H9 (cell line): ENCODE measurements at places on chromosomes 5 and 9. TPM values are rescaled to one million over a fixed set of nuclear protein-coding genes. Genes with fewer than 3 reads are reported as not detected.

The CHSY3 gene
- 0.37 and 0.42 TPM in 2 replicates for total RNA-seq

The BNIP1 gene
- total RNA-seq = 8.0 and 8.8 TPM in 2 replicates

The ORM2 gene
- total RNA-seq = 1.2 and 1.4 TPM in 2 replicates

The C5orf52 gene
- not detected in 2 replicates for total RNA-seq

The ZNF618 gene
- 13.6 and 16.3 TPM in 2 replicates for total RNA-seq

The NUTM2F gene
- total RNA-seq = 0.15 TPM in 1 of 2 replicates, not detected in the other

The SOX30 gene
- total RNA-seq = 0.13 TPM in 1 of 2 replicates, not detected in the other

The CER1 gene
- 22.3 and 24.3 TPM in 2 replicates for total RNA-seq

The AMBP gene
- 0.20 and 0.81 TPM in 2 replicates for total RNA-seq

The CCNO gene
- total RNA-seq = 0.24 and 0.42 TPM in 2 replicates

The ANKH gene
- total RNA-seq = 9.6 and 10.2 TPM in 2 replicates

The NXNL2 gene
- 0.33 and 0.57 TPM in 2 replicates for total RNA-seq

The MCTP1 gene
- 2.5 and 3.0 TPM in 2 replicates for total RNA-seq

The ADAMTS12 gene
- 5.2 and 6.2 TPM in 2 replicates for total RNA-seq

The SLC36A3 gene
- total RNA-seq = not detected in 2 replicates

The SMC5 gene
- 27.6 and 29.6 TPM in 2 replicates for total RNA-seq

The OTP gene
- not detected in 2 replicates for total RNA-seq

The PTAR1 gene
- 112 and 117 TPM in 2 replicates for total RNA-seq

The PIP5KL1 gene
- 9.0 and 11.6 TPM in 2 replicates for total RNA-seq

The RFESD gene
- total RNA-seq = 1.7 and 2.6 TPM in 2 replicates

The FGD3 gene
- 1.7 and 1.8 TPM in 2 replicates for total RNA-seq

The AFAP1L1 gene
- total RNA-seq = 1.8 and 2.0 TPM in 2 replicates

The MED22 gene
- total RNA-seq = 60.1 and 63.7 TPM in 2 replicates

The FOXD4L4 gene
- total RNA-seq = 0.26 TPM in 1 of 2 replicates, not detected in the other

The PCDH12 gene
- total RNA-seq = not detected in 2 replicates

The PCDHB14 gene
- total RNA-seq = 1.5 and 2.4 TPM in 2 replicates

The PCDHGB6 gene
- total RNA-seq = 5.5 and 6.0 TPM in 2 replicates

The PANK3 gene
- total RNA-seq = 79.4 and 82.6 TPM in 2 replicates

The SPINK6 gene
- total RNA-seq = not detected in 2 replicates

The IFNA21 gene
- not detected in 2 replicates for total RNA-seq

The EQTN gene
- not detected in 2 replicates for total RNA-seq

The PCDHB3 gene
- total RNA-seq = 2.0 and 2.3 TPM in 2 replicates

The SGCD gene
- total RNA-seq = 0.11 TPM in 1 of 2 replicates, not detected in the other

The LOX gene
- 0.61 and 0.79 TPM in 2 replicates for total RNA-seq

The CATSPER3 gene
- total RNA-seq = 0.31 and 0.50 TPM in 2 replicates

The ADAMTS16 gene
- 4.5 and 4.6 TPM in 2 replicates for total RNA-seq

The TSSK1B gene
- 0.17 TPM in 1 of 2 replicates, not detected in the other for total RNA-seq

The PCDHAC2 gene
- 4.8 and 5.4 TPM in 2 replicates for total RNA-seq

The PCDHA2 gene
- 0.18 and 0.20 TPM in 2 replicates for total RNA-seq

The SCGB3A1 gene
- total RNA-seq = not detected in 2 replicates

The FAM81B gene
- not detected in 2 replicates for total RNA-seq

The RNF183 gene
- total RNA-seq = 0.33 TPM in 1 of 2 replicates, not detected in the other

The LCN12 gene
- 2.1 and 4.5 TPM in 2 replicates for total RNA-seq

The ADCY2 gene
- 30.9 and 31.3 TPM in 2 replicates for total RNA-seq

The HMMR gene
- total RNA-seq = 36.2 and 37.9 TPM in 2 replicates

The GAPT gene
- not detected in 2 replicates for total RNA-seq

The C9orf50 gene
- total RNA-seq = not detected in 2 replicates

The ZNF366 gene
- not detected in 2 replicates for total RNA-seq

The RGS7BP gene
- 0.31 and 0.33 TPM in 2 replicates for total RNA-seq

The DBH gene
- total RNA-seq = not detected in 2 replicates

The SLC36A1 gene
- 14.1 and 15.0 TPM in 2 replicates for total RNA-seq

The HMHB1 gene
- total RNA-seq = not detected in 2 replicates
